SJCRH30 (cell line): ENCODE measurements at places on chromosomes 12 and 14.

GRCh38 chr12:30822385-30823155, 67.8 kb upstream of the CAPRIN2 start:
- H3K4me3 ChIP-seq, result peak overlapping the region; percentile 35; the same call in 1 of the 2 replicates
- no peak overlapping the region for H3K27ac ChIP-seq
- peak; percentile 43 for DNase-seq
- H3K4me1 ChIP-seq, result no peaks in the 10 kb centered on the region

DNA sequence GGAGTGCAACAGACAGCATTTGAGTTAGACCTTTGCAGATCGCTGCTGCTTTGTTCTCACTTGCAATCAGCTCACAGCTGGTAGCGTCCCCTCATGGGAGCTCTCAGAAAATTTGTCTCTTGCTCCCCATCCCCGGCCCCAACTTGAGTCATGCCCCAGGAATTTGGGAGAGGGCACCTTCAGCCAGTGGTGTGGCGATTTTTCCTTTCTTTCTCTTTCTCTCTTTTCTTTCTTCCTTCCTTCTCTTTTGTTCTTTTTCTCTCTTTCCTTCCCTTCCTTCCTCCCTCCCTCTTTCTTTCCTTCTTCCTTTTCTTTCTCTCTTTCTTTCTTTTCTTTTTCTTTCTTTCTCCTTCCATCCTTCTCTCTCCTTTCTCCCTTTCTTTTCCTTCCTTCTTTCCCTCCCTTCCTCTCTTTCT, 34.2 kb upstream of the MAP1LC3B2 start:
- H3K27me3 ChIP-seq, result no peaks in the 10 kb centered on the region
- no peak overlapping the region for H3K27ac ChIP-seq
- no peak overlapping the region for H3K4me3 ChIP-seq
- DNase-seq, result peak; percentile 16
- no peaks in the 10 kb centered on the region for H3K36me3 ChIP-seq

DNA sequence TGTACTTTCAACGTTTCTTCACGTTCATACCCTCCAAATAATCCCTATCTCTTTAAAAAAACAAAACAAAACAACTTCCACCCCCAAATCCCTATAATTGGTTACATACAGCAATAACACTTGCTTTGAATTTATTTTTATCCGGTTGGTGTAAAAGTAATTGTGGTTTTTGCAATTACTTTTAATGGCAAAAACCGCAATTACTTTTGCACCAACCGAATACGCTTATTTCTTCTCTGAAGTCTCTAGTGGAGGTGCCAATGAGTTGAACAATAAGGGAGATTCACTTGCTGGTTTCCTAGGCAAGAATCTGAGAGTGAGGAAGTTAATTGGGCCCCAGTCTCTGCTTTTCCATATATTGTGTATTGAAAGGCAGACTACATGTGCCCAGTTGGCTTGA, 133.3 kb downstream of the DACT1 start:
- H3K27ac ChIP-seq, result no peak overlapping the region
- H3K4me1 ChIP-seq, result peaks cover 10% of the 10 kb centered on the region
- H3K27me3 ChIP-seq, result no peaks in the 10 kb centered on the region
- DNase-seq, result no peak
- no peak overlapping the region for H3K4me3 ChIP-seq

- no peak for DNase-seq
- peaks cover 41% of the 10 kb centered on the region for H3K36me3 ChIP-seq
- no peak overlapping the region for H3K27ac ChIP-seq
- H3K4me3 ChIP-seq, result no peak overlapping the region
- no peaks in the 10 kb centered on the region for H3K4me1 ChIP-seq
- no peaks in the 10 kb centered on the region for H3K27me3 ChIP-seq
Measured at GRCh38 chr14:21202463-21203358, 46.8 kb upstream of the OR5AU1 start.

GRCh38 chr12:124461851-124462623, 105.4 kb downstream of the NCOR2 start:
- no peaks in the 10 kb centered on the region for H3K27me3 ChIP-seq
- H3K4me1 ChIP-seq, result peaks cover 18% of the 10 kb centered on the region
- H3K27ac ChIP-seq, result no peak overlapping the region
- DNase-seq, result no peak

DNA sequence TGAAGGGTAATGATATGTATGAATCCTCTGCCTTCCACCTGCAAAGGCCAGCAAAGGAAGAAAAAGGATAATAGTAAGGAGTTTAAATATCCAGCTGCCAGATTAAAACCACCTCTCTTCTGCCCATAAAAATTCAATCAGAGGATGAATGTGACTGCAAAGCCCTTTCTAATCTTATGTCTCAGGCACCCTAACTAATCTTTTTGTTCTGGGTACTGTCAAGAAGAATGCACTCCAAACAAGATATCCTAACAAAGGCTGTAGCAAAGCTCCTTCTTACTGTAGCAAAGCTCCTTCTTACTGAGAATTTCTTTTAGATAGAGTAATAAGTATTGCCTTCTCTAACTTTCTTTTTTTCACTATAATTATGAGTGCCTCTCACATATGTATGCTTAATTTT, 91.8 kb downstream of the ST8SIA1 start:
- no peak overlapping the region for H3K4me3 ChIP-seq
- H3K27me3 ChIP-seq, result no peaks in the 10 kb centered on the region
- DNase-seq, result no peak
- H3K4me1 ChIP-seq, result no peaks in the 10 kb centered on the region

GRCh38 chr14:37668646-37669045, 73.2 kb downstream of the TTC6 start:
- H3K4me3 ChIP-seq, result no peak overlapping the region
- H3K36me3 ChIP-seq, result no peaks in the 10 kb centered on the region
- DNase-seq, result no peak
- H3K27me3 ChIP-seq, result no peaks in the 10 kb centered on the region
- H3K27ac ChIP-seq, result no peak overlapping the region

DNA sequence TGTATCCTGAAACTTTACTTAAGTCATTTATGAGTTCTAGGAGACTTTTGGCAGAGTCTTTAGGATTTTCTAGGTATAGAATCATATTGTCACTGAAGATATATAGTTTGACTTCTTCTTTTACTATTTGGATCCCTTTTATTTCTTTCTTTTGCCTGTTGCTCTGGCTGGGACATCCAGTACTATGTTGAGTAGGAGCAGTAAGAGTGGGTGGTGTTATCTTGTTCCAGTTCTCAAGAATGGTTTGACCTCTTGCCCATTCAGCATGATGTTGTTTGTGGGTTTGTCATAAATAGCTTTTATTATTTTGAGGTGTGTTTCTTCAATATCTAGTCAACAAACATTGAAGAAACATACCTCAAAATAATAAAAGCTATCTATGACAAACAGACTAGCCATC, 35.0 kb downstream of the LIN7A start:
- H3K4me1 ChIP-seq, result no peaks in the 10 kb centered on the region
- no peak overlapping the region for H3K4me3 ChIP-seq
- no peak for DNase-seq
- H3K36me3 ChIP-seq, result peaks cover 10% of the 10 kb centered on the region; the same call in 1 of the 2 replicates
- no peak overlapping the region for H3K27ac ChIP-seq
- H3K27me3 ChIP-seq, result no peaks in the 10 kb centered on the region

- H3K27me3 ChIP-seq, result no peaks in the 10 kb centered on the region
- no peak overlapping the region for H3K27ac ChIP-seq
- no peak overlapping the region for H3K4me3 ChIP-seq
- peak; percentile 72 for DNase-seq
- H3K36me3 ChIP-seq, result no peaks in the 10 kb centered on the region
- peaks cover 11% of the 10 kb centered on the region for H3K4me1 ChIP-seq
Measured at GRCh38 chr14:94009767-94010166, 12.7 kb downstream of the CCDC197 start.

- no peak overlapping the region for H3K27ac ChIP-seq
- DNase-seq, result no peak
- H3K4me3 ChIP-seq, result no peak overlapping the region
- H3K4me1 ChIP-seq, result no peaks in the 10 kb centered on the region
Measured at GRCh38 chr12:38411946-38412345, 95.4 kb downstream of the ALG10B start.

GRCh38 chr14:22981090-22981875, 1.1 kb downstream of the AJUBA start:
- DNase-seq, result peak; percentile 44
- peaks cover 21% of the 10 kb centered on the region for H3K36me3 ChIP-seq
- H3K4me1 ChIP-seq, result peaks cover 29% of the 10 kb centered on the region
- peak overlapping the region; percentile 91 for H3K4me3 ChIP-seq
- no peaks in the 10 kb centered on the region for H3K27me3 ChIP-seq
- H3K27ac ChIP-seq, result peak overlapping the region; percentile 88

GRCh38 chr14:78307671-78308070, 137.5 kb downstream of the NRXN3 start:
- no peak for DNase-seq
- no peak overlapping the region for H3K4me3 ChIP-seq
- H3K27ac ChIP-seq, result no peak overlapping the region

DNA sequence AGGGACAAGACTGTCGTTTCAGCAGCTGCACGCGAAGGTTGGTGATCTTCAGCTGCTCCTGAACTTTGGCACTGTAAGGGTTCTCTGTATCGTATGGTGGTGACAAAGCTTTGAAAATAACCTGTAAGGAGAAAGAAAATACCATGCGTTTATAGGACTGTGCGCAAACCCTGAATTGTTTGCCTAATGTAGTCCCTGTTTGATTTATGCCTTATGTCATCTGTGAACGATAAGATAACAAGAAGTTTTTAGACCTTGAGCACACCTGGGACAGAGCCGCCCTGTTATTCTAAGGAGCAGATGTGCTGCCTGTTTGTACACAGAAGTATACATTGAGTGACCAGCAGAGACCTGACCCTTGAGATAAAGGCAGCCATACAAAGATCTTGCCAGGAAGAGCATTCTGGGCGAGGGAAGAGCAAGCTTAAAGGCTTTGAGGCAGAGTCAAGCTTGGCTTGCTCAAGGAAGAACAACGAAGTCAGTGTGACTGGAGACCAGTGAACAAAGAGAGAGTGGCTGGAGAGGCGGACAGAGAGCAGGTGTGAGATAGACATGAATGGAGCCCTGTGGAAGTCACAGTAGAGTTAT, 52.4 kb downstream of the NTN4 start:
- no peak overlapping the region for H3K27ac ChIP-seq
- H3K36me3 ChIP-seq, result no peaks in the 10 kb centered on the region
- no peaks in the 10 kb centered on the region for H3K27me3 ChIP-seq
- H3K4me3 ChIP-seq, result no peak overlapping the region

DNA sequence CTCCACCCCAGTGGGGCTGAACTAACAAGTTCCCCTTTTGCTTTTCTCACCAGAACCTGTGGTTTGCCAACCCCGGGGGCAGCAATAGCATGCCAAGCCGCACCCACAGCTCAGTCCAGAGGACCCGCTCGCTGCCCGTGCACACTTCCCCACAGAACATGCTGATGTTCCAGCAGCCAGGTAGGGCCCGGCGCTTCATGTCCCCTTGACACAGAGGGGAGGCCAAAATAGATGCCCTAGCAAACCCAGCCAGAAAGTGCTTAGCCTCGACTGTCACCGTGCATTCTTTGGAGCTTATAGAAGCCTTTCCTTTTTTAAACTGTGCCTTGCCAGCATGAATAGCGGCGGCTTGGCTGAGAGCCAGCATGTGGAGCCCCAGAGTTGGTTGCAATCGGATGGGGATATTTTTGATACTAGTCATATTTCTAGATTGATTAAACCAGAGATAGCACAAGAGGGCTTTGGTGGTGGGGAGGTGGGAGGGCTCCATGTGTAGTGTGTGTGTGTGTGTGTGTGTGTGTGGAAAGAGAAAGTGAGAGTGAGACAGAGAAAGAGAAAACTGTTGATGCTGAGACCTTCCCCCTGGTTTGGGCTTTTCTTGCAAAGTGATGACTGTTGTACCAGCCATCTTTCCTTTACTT, 126.1 kb downstream of the GCH1 start:
- H3K36me3 ChIP-seq, result no peaks in the 10 kb centered on the region
- peaks cover 11% of the 10 kb centered on the region; the same call in 1 of the 2 replicates for H3K4me1 ChIP-seq

- H3K27ac ChIP-seq, result no peak overlapping the region
- H3K36me3 ChIP-seq, result no peaks in the 10 kb centered on the region
- no peaks in the 10 kb centered on the region for H3K4me1 ChIP-seq
- DNase-seq, result no peak
Measured at GRCh38 chr12:119399301-119399700, 64.8 kb downstream of the CCDC60 start.

DNA sequence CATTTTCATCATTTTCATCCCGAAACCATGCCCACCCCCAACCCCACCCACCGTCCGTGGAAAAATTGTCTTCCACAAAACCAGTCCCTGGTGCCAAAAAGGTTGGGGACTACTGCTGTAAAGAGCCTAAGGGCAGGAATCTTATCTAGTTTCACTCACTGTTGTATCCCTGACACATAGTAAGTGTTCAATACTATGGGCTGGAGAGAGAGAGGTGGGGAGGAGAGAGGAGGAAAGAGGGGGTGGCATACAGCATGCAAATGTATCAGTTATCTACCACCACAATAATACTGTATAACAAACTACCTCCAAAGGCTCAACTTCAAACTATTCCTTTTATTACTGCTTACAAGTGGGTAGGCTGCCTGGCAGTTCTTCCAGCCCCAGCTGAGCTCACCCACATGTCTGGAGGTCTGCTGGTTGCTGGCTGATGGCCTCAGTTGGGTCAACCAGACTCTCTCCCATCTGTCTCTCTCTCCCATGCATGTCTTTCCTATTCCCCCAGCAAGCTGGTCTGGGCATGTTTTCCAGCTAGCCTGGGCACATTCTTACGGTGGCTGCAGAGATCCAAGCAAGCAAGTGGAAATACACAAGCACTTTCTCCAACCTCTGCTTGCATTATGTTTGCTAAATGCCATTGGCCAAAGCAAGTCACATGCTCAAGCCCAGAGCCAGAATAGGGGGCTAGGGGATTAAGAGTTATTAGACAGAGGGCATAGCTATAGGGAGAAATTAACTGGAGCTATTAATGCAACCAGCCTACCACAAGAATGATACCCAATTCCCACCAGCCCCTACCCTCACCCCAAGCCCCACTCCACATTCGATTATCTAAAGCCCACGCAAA, 31.6 kb upstream of the FICD start:
- no peaks in the 10 kb centered on the region for H3K4me1 ChIP-seq
- no peak overlapping the region for H3K27ac ChIP-seq
- H3K36me3 ChIP-seq, result no peaks in the 10 kb centered on the region
- no peaks in the 10 kb centered on the region for H3K27me3 ChIP-seq
- H3K4me3 ChIP-seq, result no peak overlapping the region

- H3K27me3 ChIP-seq, result no peaks in the 10 kb centered on the region
- H3K27ac ChIP-seq, result no peak overlapping the region
- H3K4me1 ChIP-seq, result no peaks in the 10 kb centered on the region
Measured at GRCh38 chr12:90925562-90925961, 29.4 kb downstream of the CCER1 start.
